ENCODE measurements at places on chromosomes 6 and 20.

DNA sequence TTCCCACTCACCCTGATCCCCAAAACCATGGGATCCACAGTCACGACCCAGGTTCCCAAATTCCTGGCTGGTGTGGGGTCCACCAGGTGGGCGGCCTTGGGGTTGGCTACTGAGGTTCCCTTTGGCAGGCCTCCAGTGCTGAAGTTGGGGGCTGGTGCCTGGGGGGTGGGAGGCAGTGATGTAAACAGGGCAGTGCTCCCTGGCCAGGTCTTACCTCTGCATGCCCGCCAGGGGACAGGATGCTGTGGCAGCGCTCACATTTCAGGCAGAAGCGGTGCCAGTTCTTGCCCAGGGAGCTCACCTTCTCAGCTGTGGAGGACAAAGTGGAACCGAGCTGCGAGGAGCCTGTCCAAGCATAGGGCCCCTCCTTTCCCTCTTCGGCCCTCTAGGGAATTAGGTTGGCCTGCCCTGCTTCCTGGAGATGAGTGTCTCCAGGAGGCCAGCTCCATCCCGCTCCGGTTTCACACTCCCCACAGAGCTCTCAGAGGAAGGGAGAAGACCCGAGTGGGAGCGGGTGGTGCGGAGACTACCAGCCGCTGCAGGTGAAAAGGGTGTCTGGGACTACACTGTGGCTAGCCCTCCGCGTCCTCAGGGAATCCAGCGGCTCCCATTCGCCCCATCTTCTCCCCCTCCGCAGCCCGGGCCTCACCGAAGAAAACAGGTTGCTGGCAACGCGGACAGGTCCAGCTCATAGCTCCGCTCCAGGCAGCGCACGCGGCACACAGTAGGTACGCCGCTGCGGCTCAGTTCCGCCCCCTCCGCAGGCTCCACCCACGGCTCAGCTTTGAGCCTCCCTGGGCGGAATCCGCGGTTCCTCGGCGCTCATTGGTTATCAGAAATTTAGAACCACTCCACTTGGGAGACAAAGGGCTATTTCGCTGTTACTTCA, at the start of gene CRIP3:
TSS of gene CRIP3 (minus strand) at position 726 of the 889 bp plus-strand sequence. CDS start at position 692, 34 bp downstream.
- peak; percentile 50 for DNase-seq

- no peak for DNase-seq
Measured at GRCh38 chr6:126176282-126176681, 163.6 kb upstream of the CENPW start.

DNA sequence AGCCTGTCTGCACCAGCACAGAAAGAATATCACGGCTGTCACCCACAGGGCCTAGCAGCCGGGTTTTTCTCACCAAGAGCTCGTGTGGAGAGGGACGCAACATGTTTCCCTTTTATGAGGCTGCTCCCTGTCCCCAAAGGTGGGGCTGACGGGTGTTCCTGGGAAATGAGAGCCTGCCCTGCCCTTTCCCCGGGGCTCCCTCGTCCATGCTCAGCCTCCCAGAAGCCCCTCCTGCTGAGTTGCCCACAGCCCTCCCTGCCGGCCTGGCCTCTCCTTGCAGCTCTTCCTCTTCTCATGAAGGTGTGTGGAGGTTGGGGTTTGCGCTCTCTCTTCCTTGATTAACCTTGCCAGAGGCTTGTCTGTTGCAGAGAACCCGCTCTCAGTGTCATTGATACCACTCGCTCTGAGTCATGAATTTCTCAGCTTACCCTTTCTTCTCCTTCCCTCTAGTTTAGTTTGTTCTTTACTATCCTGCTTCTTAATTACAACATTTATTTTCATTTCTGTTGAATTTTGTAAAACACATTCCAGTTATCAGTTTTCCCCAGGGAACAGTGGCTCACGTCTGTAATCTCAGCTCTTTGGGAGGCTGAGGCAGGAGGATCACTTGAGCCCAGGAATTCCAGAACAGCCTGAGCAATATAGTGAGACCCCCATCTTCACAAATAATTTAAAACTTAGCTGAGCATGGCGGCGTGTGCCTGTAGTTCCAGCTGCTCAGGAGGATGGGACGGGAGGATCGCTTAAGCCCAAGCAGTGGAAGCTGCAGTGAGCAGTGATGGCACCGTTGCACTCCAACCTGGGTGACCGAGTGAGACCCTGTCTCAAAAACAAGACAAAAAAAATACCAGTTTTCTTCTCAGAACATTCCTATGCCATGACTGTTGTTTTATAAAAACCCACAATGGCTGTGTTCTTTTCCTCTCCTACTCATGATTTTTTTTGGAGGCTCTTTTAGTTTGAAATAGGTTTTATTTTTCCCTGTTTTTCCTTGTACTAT, 103.8 kb downstream of the TMEM242 start:
- no peak for DNase-seq

GRCh38 chr20:23294166-23294565, 56.4 kb upstream of the NXT1 start:
- DNase-seq: no peak

DNA sequence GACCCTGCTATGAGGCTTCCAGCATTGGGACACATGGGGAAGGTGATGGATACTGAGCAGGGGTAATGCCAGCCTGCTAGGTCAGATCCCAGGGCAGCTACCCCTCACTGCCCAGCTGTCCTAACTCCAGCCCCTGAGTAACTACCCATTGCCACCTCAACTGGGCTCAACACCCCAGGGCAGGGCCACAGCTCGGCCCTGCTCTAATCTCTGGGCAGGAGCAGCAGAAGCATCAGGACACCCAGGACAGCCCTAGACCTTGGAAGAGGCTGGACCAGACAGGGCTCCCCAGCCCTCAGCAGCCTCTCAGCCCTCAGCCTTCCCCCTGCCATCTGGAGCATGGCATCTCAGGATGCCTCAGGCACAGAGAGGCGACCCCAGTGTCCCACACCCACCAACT, 67.4 kb upstream of the TOP1 start:
- no peak for DNase-seq

All from activated CD8-positive, alpha-beta memory T cell treated with anti-CD3 and anti-CD28 coated beads, Interleukin-2, amount 50 U/mL, for 4 hours (primary cell).